ENCODE measurements at places on chromosomes 2 and 18. TPM values are rescaled to one million over a fixed set of nuclear protein-coding genes. Genes with fewer than 3 reads are reported as not detected.

INSIG2 gene
- 36.9 TPM for total RNA-seq

SERPINB4 gene
- total RNA-seq: not detected

GALNT13 gene
- 0.20 TPM for total RNA-seq

DTNA gene
- 7.8 TPM for total RNA-seq

ACOXL gene
- total RNA-seq: not detected

CCDC74B gene
- 5.0 TPM for total RNA-seq

IL1R1 gene
- 109 TPM for total RNA-seq

ALK gene
- total RNA-seq: 0.07 TPM

ORC2 gene
- total RNA-seq: 13.6 TPM

WNT10A gene
- total RNA-seq: not detected

FASTKD2 gene
- total RNA-seq: 39.7 TPM

CRYGC gene
- total RNA-seq: not detected

ZAP70 gene
- 0.13 TPM for total RNA-seq

SP5 gene
- total RNA-seq: not detected

GRHL1 gene
- total RNA-seq: 0.33 TPM

RAB27B gene
- total RNA-seq: 10.6 TPM

CD8B2 gene
- not detected for total RNA-seq

NIFK gene
- 21.9 TPM for total RNA-seq

ATP6V1B1 gene
- total RNA-seq: 1.1 TPM

COL4A3 gene
- total RNA-seq: 3.5 TPM

Measured in smooth muscle cell of the pulmonary artery (primary cell).